ENCODE measurements at places on chromosomes 5 and 9. TPM values are rescaled to one million over a fixed set of nuclear protein-coding genes. Genes with fewer than 3 reads are reported as not detected.
A peak's percentile ranks its signal among the peaks of the same experiment; 100 is the strongest.

DNA sequence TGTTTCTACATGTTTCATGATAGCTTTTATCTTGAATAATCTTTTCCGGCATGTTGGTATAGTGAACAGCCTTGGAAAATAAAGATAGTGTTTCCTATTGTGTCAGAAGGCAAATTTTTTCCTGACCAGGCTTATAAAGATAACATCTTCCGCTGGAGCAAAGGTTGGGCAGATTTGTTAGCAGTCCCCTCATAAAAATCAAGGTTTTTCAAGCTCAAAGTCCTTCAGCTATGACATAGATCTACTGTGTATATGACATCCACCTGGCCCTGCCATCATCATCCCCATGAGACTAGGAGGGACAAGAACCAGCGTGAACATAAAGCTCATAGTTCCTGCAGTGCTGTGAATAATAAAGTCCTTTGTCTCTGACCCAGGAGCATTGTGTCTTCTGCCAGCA is 30.4 kb upstream of the OTULINL start:
- H3K27ac ChIP-seq: no peak overlapping the region
- no peak for DNase-seq
- H3K36me3 ChIP-seq: no peaks in the 10 kb centered on the region
- no peak overlapping the region for H3K4me3 ChIP-seq

GRCh38 chr9:81609782-81610739 is 79.3 kb downstream of the TLE1 start:
- H3K27me3 ChIP-seq: no peaks in the 10 kb centered on the region
- no peak overlapping the region for H3K4me3 ChIP-seq
- DNase-seq: no peak
- no peaks in the 10 kb centered on the region for H3K36me3 ChIP-seq
- H3K27ac ChIP-seq: no peak overlapping the region

- DNase-seq: no peak
- no peak overlapping the region for H3K4me3 ChIP-seq
- H3K4me1 ChIP-seq: no peaks in the 10 kb centered on the region
- H3K27me3 ChIP-seq: no peaks in the 10 kb centered on the region
- no peak overlapping the region for H3K27ac ChIP-seq
These were observed 30.3 kb downstream of the TTC23L start for GRCh38 chr5:34869256-34869655.

- DNase-seq: peak; percentile 70
- H3K27me3 ChIP-seq: no peaks in the 10 kb centered on the region
- peaks cover 53% of the 10 kb centered on the region for H3K36me3 ChIP-seq
- no peak overlapping the region for H3K4me3 ChIP-seq
- peak overlapping the region; percentile 8 for H3K27ac ChIP-seq
These were observed 27.7 kb downstream of the PPP3R2 start for GRCh38 chr9:101566904-101567724.

The WNK2 gene
- 4.6 TPM for total RNA-seq

The C8G gene
- 0.77 TPM for total RNA-seq

The CER1 gene
- not detected for total RNA-seq

The NR5A1 gene
- total RNA-seq: not detected

Data from activated CD4-positive, alpha-beta T cell treated with anti-CD3 and anti-CD28 coated beads for 36 hours (primary cell).